ENCODE measurements at places on chromosomes 1 and 21.
A peak's percentile ranks its signal among the peaks of the same experiment; 100 is the strongest.

DNA sequence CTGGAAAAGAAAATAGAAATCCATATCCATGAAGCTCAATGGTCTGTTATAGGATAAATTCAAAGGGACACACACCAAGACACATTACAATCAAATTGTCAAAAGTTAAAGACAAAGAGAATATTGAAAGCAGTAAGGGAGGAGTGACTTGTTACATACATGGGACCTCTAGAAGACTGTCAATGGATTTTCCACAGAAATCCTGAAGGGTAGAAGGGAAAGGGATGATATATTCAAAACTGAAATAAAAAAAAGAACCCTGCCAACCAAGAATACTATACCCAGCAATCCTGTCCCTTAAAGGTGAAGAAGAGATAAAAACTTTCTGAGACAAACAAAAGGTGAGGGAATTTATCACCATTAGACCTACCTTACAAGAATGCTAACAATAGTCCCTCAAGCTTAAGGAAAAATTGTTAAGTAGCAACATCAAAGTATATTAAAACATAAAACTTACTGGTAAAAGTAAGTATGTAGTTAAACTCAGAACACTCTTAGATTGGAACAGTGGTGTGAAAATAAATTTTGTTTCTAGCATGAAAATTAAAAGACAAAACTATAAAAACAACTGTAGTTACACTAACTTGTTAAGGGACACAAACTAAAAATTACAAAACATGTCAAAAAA lies 103.2 kb upstream of the APP start:
- no peak for DNase-seq

DNA sequence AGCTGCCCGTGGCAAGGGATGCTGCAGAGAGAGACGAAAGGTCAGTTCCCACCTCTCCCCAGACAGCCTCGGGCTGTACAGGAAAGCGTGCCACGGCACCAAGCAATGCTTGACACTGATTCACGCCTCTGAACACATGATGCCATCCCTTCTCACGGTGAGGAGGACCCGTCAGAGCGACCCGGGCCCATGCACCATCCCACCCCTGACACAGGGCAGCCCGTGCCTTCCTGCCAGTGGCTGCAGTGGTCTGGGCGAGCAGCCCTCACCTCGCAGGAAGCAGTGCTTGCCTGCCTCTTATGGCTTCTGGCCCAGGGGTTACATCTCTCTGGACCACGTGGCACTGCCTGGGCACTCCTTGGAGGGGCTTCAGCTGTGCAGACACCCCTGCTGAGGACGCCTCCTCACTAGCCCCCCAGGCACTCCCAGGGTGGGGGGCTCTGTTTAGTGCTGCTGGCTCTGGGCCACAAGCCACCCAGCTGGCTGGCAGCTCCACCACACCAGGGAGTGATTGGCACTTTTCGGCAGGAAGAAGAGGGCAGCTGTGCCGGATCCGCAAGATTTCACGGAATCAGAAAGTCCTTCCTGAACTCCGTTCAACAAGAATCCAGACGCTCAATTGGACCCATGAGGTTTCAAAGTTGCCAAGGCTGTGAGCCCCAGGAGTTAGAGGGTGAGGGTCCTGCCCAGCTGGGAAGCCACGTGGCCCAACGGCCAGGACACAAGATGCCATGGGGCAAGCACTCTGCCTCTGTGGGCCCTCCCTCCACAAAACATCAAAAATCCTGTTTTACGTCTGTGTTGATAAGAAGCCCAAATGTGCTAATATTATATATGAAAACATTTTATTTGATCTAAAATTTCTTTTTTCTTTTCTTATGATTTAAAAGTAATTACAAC lies 34.8 kb upstream of the SLC19A1 start:
- DNase-seq: no peak

- DNase-seq: peak; percentile 83
Observed at GRCh38 chr1:46613661-46614603, 2.7 kb downstream of the MOB3C start.

DNA sequence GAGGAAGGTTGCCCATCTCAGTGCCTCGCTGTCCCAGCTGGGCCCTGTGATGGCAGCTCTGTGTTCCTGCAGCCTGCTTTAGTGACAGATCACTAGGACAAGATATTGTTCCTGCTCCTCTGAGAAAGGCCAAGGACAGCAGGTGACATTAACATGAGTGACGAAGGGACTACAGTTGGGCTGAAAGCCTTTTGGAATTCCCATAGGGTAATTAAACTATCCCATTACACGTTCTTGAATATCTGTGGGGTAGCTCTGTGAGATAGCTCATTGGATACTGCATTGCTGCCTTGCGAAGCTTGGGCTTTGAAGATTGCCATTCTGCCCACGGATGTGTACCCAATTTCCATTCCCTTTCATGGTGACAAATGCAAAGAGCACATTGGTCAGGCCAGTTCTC lies 78.2 kb upstream of the COA6 start:
- no peak for DNase-seq

- no peak for DNase-seq
Observed at GRCh38 chr1:1240822-1241587, 5.5 kb downstream of the C1QTNF12 start.

- no peak for DNase-seq
Observed at GRCh38 chr1:21665711-21666575, 3.2 kb downstream of the RAP1GAP start.

- no peak for DNase-seq
Observed at GRCh38 chr1:113858418-113858817, 13.1 kb downstream of the PTPN22 start.

GRCh38 chr1:3022511-3022973 lies 1.3 kb downstream of the ACTRT2 start:
- DNase-seq: no peak
